ENCODE measurements at places on chromosomes 7 and 10.

GRCh38 chr7:100680576-100681271 lies 7.2 kb downstream of the GNB2 start:
- no peak for DNase-seq

- DNase-seq = no peak
Measured at GRCh38 chr10:30368065-30368718, 19.1 kb upstream of the MTPAP start.

- no peak for DNase-seq
Measured at GRCh38 chr7:2814946-2815874, 28.9 kb downstream of the GNA12 start.

- DNase-seq = no peak
Measured at GRCh38 chr7:39620486-39620885, 2.9 kb upstream of the RALA start.

GRCh38 chr10:11687779-11688447 lies 54.3 kb upstream of the ECHDC3 start:
- DNase-seq = no peak
